CD8-positive, alpha-beta memory T cell (primary cell): ENCODE measurements at places on chromosomes 5 and 9.

- no peak for DNase-seq
- no peaks in the 10 kb centered on the region for H3K27me3 ChIP-seq
- H3K27ac ChIP-seq, result no peak overlapping the region
- no peak overlapping the region for H3K4me3 ChIP-seq
These were observed 90.1 kb downstream of the ARHGAP26 start for GRCh38 chr5:142860270-142860669.

DNA sequence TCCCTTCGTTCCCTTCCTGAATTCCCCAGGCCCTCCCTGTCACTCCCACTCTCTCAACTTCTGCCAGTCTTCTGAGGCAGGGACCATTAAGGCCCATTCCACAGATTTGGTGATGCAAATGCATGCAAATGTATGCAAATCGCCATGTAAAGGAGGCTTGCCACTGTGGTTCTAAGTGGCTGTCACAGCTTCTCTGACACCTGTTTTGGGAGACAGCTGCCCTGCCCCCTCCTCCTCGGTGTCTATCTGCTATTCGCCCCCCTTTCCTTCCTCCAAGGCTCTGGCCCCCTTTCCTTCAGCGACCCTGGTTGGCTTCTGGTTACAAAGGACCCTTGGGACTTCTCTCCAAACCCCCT is 10.5 kb upstream of the ARAP3 start:
- peak overlapping the region; percentile 56 for H3K4me3 ChIP-seq
- peaks cover 15% of the 10 kb centered on the region for H3K4me1 ChIP-seq

- no peak overlapping the region for H3K4me3 ChIP-seq
- H3K36me3 ChIP-seq, result no peaks in the 10 kb centered on the region
- H3K4me1 ChIP-seq, result peaks cover 63% of the 10 kb centered on the region
- no peaks in the 10 kb centered on the region for H3K27me3 ChIP-seq
These were observed 3.9 kb downstream of the CEMIP2 start for GRCh38 chr9:71764463-71764862.

GRCh38 chr5:53376853-53377252 is 103.6 kb upstream of the FST start:
- no peak overlapping the region for H3K27ac ChIP-seq
- H3K4me1 ChIP-seq, result no peaks in the 10 kb centered on the region
- no peaks in the 10 kb centered on the region for H3K27me3 ChIP-seq
- DNase-seq, result no peak

GRCh38 chr9:109437286-109437685 is 60.8 kb downstream of the PTPN3 start:
- no peak overlapping the region for H3K27ac ChIP-seq
- no peak for DNase-seq
- H3K36me3 ChIP-seq, result no peaks in the 10 kb centered on the region
- no peaks in the 10 kb centered on the region for H3K27me3 ChIP-seq
- H3K4me3 ChIP-seq, result no peak overlapping the region

GRCh38 chr5:37847978-37848425 is 8.2 kb upstream of the GDNF start:
- no peaks in the 10 kb centered on the region for H3K36me3 ChIP-seq
- H3K27ac ChIP-seq, result no peak overlapping the region
- H3K4me3 ChIP-seq, result no peak overlapping the region
- H3K27me3 ChIP-seq, result no peaks in the 10 kb centered on the region
- H3K4me1 ChIP-seq, result no peaks in the 10 kb centered on the region

GRCh38 chr9:124906966-124907365 is 33.9 kb downstream of the GOLGA1 start:
- no peaks in the 10 kb centered on the region for H3K4me1 ChIP-seq
- no peak for DNase-seq
- peaks cover 12% of the 10 kb centered on the region for H3K36me3 ChIP-seq

DNA sequence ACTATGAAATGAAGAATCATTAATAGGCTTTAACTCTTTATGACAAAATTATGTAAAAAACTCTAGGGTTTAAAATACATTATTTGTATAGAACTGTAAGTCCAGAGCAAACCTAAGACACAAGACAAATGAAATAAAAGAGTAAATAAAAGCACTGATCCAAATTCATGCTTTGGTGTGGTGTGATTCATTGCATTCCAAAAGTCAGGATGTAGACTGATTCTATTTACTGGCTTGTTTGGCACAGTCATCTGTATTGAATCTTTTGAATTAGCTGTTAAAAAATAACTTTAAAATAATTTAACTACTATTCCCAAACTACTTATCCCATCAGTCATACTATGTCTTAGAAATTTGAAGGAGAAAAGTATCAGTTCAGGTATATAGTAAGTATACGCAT is 31.1 kb downstream of the IL4 start:
- H3K4me3 ChIP-seq, result no peak overlapping the region
- no peak overlapping the region for H3K27ac ChIP-seq
- DNase-seq, result no peak
- no peaks in the 10 kb centered on the region for H3K27me3 ChIP-seq
- H3K36me3 ChIP-seq, result peaks cover 8% of the 10 kb centered on the region

DNA sequence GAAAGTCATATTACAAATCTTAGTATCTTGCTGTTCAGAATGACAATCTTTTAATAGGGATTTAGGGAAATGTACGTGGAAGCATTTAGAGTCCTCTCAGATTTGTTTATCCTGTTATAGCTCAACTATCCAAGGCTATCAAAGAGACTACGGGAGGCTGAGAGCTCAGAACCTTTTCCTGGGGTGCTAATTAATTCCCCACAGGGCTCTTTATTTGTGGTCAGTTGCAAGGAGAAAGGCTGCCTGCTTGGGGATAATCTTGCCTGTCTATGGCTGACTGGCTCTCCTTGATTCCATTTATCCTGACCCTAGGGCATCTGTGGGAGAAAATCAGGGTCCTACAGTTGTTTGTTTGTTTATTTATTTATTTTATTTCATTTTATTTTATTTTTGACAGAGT is 28.0 kb upstream of the RPS23 start:
- H3K4me1 ChIP-seq, result no peaks in the 10 kb centered on the region
- H3K36me3 ChIP-seq, result no peaks in the 10 kb centered on the region

DNA sequence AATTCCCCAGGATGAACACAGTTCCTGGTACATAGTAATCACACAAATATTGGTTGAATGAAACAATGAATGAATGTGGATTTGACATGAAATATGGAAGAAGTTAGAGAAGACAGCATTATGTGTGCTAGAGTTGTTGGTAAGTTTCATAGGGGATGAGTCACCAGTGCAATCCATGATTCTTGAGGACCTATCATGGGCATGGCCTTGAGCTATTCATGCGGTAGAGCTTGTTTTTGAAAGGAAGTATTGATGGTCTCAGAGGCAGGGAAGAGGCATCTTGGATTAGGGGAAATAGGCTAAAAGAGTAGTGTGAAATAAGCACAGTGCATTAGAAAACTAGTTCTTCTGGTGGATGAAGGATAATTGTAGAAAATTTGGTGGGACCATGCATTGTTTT is 22.1 kb downstream of the SPATA31D1 start:
- DNase-seq, result no peak
- no peaks in the 10 kb centered on the region for H3K27me3 ChIP-seq
- H3K4me3 ChIP-seq, result no peak overlapping the region
- H3K36me3 ChIP-seq, result no peaks in the 10 kb centered on the region
- H3K4me1 ChIP-seq, result no peaks in the 10 kb centered on the region

- H3K4me1 ChIP-seq, result no peaks in the 10 kb centered on the region
- peaks cover 4% of the 10 kb centered on the region for H3K27me3 ChIP-seq
- no peaks in the 10 kb centered on the region for H3K36me3 ChIP-seq
- DNase-seq, result no peak
- no peak overlapping the region for H3K4me3 ChIP-seq
These were observed 267.5 kb downstream of the ZSWIM6 start for GRCh38 chr5:61599370-61600122.

DNA sequence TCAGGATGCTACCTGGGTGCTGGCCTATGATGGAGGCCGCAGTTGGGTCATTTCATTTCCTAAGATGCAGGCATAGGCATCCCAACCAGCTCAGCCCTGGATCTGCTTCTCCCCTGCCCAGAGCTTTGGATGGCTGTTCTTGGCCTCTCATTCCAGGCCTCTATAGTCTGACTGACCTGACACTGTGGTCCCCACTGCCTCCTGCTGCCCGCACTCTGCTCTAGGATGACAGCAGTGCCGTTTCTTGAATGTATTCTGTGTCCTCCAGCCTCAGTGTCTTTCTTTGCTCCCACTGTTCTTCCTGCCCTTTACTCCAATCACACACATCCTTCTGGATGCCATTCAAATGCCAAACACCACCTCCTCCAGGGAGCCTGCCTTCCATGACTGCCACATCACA is 235.7 kb downstream of the HSPA4 start:
- no peaks in the 10 kb centered on the region for H3K36me3 ChIP-seq
- H3K4me1 ChIP-seq, result no peaks in the 10 kb centered on the region
- H3K4me3 ChIP-seq, result no peak overlapping the region
- no peak overlapping the region for H3K27ac ChIP-seq
- H3K27me3 ChIP-seq, result no peaks in the 10 kb centered on the region
- peak; percentile 19 for DNase-seq

DNA sequence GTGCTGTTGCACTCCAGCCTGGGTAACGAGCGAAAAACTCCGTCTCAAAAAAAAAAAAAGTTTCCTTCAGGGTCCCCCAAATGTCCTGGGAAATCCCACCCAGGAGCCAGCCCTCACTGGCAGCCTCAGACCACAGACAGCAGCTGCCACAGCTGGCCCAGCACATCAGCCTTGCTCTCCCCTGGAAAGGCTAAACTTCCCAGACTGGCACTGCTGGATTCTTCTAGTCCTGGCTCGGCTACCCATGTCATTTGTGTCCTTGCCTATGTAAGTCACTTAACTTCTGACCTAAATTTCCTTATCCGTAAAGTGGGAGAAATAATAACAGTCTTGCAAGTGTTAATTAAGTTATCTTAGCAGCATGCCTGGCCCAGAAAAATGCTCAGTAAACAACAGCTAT is 8.6 kb upstream of the PRRC2B start:
- H3K27ac ChIP-seq, result no peak overlapping the region
- no peaks in the 10 kb centered on the region for H3K27me3 ChIP-seq
- H3K36me3 ChIP-seq, result no peaks in the 10 kb centered on the region
- DNase-seq, result no peak

- no peaks in the 10 kb centered on the region for H3K36me3 ChIP-seq
- no peak for DNase-seq
- H3K4me3 ChIP-seq, result no peak overlapping the region
- H3K27me3 ChIP-seq, result no peaks in the 10 kb centered on the region
These were observed 24.0 kb downstream of the CDK20 start for GRCh38 chr9:87950296-87950695.

DNA sequence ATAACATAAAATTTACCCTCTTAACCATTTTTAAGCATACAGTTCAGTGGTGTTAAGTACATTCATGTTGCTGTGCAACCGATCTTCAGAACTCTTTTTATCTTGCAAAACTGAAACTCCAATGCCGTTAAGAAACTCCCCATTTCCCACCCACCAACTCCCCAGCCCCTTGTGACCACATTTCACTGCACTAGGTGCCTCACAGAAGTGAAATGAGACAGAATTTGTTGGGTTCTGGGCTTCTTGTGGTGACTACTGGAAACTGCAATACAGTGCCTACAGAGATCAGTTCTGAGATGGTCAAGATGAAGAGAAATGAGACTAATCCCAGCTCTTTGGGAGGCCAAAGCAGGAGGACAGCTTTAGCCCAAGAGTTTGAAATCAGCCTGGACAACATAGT is 202.1 kb upstream of the SLC30A5 start:
- no peak overlapping the region for H3K27ac ChIP-seq
- H3K4me1 ChIP-seq, result no peaks in the 10 kb centered on the region
- no peaks in the 10 kb centered on the region for H3K36me3 ChIP-seq
- no peak for DNase-seq
- H3K27me3 ChIP-seq, result no peaks in the 10 kb centered on the region

- H3K4me1 ChIP-seq, result peaks cover 60% of the 10 kb centered on the region
- DNase-seq, result no peak
- peak overlapping the region; percentile 93 for H3K27ac ChIP-seq
- H3K27me3 ChIP-seq, result no peaks in the 10 kb centered on the region
- H3K4me3 ChIP-seq, result peak overlapping the region; percentile 80
These were observed 584 bp downstream of the USP20 start for GRCh38 chr9:129835860-129836223.

DNA sequence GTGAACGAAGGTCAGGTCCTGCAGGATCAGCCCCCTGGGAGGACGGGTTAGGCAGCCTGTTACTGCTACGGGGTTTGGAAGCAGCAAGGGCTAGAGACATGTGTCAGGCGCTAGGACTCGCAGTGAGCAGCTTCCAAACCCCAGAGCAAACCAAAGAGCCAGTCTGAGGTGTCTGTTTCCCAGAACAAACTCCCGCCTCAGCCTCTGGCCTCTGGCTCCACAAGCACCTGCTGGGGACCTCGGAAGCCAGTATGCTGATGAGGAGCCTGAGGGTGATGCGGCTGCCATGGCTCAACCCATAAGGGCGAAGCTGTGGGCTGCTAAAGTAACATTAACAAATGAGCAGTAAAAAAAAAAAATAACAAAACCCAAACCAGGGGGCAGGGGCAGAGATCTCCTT is 35.0 kb downstream of the PRRT1B start:
- H3K4me1 ChIP-seq, result peaks cover 44% of the 10 kb centered on the region
- no peak for DNase-seq
- H3K27ac ChIP-seq, result no peak overlapping the region
- no peak overlapping the region for H3K4me3 ChIP-seq
- H3K27me3 ChIP-seq, result no peaks in the 10 kb centered on the region

DNA sequence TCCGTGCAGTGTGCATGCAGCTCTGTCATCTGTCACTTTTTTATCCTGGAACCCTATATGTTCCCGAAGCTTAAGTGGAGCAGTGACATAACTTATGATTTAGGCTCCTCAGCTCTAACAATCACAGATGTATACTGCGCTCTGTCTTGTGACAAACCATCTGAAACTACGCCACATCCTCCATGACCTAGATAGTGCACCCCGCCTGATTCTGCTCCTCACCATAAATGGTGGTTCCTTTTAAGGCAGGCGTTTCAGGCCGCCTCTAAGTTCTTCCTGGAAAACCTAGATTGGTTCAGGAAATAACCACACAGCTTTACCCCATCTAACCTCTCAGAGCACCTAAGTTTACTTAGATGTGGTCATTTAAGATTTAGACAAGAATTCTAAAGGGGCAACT is 372.0 kb downstream of the CDH10 start:
- H3K27ac ChIP-seq, result no peak overlapping the region
- DNase-seq, result no peak
- H3K4me3 ChIP-seq, result no peak overlapping the region
- H3K36me3 ChIP-seq, result no peaks in the 10 kb centered on the region
